ENCODE measurements at places on chromosomes 11 and 22.

DNA sequence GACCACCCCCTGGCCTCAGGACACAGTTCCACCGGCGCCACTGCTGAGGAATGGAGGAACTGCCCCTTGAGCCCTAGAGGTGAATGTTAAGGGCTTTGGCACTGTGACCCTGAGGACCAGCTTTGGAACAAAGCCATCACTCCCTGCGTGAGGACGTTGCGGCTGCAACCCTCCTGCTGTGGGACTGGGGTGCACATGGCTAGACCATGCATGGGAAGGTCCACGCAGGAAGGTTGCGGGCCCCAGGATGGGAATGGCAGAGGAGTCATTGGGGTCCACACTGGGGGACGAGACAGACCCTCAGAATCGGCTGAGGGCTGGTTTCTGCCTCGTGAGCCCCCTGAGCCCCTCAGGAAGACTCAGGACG lies 6.4 kb upstream of the ADORA2A start:
- no peak for DNase-seq

DNA sequence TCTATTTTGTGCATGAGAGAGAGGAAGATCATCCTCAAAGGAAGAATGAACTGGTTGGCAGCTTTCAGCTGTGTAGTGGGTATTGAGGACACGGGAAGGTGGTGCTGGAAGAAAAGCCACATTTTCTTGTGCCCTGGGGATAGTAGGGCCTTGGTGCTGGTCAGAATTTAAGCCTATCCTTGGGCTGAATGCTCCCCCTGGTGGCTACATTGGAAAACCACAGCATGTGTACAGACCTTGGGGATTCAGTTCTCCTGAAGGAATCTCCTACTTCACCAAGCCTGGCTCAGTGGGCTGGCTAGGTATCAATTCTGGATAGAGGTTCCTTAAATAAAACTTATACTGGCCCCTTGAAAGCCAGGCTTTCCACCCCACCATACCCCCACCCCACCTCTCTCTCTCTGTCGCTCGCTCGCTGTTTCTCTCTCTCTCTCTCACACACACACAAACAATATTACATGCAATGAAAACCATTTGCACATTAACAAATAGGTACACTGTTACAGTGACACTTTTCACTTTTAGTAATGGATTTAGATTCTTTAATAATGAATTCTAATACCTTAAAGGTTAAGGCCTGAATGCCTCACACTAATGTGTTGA lies 2.8 kb upstream of the OR51M1 start:
- no peak for DNase-seq

DNA sequence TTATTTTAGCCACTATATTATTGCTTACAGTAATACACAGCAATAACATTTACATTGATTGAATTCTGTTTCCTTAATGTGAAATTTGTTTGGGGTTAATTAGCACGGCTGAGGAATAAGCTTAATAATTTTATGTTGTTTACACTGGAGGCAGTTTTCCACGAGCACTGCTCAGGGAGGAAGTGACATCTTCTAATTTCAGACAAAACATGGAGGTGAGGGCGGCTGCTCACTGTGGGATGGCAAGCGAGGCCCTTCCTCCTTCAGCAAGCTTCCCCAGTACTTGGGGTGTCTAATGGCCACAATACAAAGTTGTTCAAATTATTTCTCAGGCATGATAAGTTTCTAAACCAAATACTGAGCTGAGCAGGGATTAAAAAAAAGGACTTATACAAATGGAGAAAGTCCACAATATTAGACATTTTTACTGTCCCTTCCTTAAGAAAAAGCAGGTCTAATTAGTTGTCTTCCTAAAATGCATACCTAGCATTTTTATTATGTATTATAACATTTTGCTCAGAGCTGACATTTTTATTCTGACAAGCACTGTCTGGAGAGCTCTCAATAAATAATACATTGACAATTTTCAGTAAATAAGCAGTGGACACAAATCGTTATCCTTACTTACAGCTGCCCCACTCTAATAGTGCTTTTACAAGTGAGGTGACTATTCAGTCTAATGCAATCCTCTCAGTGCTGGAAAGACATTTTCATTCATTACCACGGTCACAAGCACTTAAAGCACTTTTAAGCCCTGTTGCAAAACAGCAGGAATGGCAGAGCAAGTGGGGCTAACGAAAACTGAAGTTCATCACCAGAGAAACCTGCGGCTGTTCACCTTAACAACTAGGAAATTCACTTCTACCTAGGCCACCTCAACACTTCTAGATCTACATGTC lies 56.2 kb downstream of the SOX6 start:
- DNase-seq = no peak

GRCh38 chr22:24429411-24430365 lies 2.3 kb downstream of the ADORA2A start:
- DNase-seq = no peak

- no peak for DNase-seq
Observed at GRCh38 chr11:16876053-16876752, 137.8 kb downstream of the C11orf58 start.
